ENCODE measurements at places on chromosomes 16 and 17.

- no peak for DNase-seq
These were observed 136.4 kb downstream of the ABCC6 start for GRCh38 chr16:16086653-16087446.

DNA sequence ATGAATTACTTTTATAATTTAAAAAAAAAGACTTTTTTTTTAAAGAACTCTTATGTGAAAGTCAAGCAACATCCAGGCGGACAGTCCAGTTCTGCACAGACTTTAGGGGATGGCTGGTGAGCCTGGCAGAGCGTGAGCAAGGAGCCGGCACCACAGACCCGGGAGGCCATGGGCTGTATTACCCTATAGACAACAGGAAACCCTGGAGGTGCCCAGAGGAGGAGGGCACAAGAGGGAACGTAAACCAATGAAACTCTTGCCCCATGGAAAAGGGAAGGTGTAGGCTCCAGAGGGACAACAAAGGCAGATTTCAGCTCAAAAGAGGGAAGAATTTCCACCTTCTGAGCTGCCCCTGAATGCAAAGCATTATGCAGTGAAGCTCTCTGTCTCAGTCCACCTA, 25.5 kb upstream of the RPH3AL start:
- no peak for DNase-seq

DNA sequence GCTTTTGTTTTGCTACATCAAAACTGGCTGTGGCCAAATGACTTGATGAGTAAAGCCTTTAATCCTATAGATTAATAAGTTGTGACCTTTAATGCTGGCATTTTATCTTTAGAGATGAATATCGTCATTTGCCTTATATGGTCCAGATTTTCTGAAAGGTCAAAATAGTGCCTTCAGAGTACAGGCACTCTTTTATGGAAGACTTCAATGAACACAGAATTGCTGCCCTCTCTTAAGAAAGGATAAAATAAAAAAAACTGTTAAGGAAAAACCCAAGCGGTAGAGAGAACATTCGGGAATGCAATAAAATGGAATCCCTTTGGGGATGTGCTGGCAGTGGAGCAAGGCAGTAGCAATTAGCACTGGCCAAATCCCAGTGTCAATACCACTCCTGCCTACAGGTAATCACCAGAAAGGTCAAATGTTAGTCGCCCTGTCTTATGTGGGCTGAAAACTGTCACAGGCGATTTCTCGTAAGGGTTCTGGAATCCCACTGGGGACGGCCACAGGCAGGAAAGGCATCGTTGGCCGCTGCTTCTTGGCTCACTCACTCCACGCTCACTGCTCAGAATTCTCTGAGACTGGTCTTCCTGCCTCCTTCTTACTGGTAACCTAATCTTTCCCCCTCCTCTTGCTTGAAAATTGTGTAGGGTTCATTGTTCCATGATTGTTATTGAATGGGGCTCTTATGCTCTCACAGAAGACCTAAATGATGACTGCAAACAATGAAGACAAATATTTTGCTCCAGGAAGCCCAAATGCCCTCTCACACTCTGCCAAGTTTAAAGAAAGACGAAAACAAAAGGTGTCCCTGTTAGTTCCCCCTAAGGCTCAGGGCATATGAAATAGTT, 45.4 kb upstream of the HSBP1 start:
- no peak for DNase-seq

GRCh38 chr17:12485361-12485906, 180.3 kb upstream of the MYOCD start:
- no peak for DNase-seq

GRCh38 chr17:30137158-30137557, 20.5 kb downstream of the NSRP1 start:
- no peak for DNase-seq

DNA sequence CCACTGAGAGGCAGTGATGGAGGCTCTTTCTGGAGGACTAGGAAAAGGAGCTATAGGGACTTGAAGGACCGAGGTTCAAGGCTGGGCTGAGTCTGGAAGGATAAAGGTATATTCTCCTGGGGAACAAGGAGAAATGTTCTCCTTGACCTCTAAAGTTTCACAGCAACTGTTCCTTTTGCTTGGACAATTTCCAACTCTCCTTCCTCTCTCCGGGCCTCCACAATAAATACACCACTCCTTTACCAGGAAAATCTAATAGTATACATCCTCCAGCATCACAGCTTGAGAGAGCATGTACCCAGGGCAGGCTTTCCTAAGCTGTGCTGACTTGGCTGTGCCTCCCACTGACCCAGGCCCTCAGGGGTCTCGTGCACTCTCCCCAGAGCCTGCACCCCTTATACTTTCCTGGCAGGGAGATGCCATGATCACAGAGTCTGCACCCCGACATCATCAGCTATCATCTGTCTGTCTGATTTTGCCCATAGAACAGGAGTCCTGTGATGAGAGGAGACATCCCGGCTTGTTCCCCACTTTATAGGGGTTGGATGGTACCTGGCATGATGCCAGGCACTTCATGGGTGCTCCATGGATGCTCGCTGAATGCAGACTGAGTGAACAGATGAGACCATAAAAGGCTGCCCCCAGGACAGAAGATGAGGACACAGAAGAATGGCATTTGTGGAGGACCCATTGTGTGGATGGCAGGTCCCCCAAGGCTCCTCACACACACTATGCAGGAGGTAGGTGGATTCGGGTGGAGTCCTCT, 582.6 kb upstream of the CDH5 start:
- DNase-seq, result no peak

GRCh38 chr16:76976756-76977155, 214.2 kb upstream of the MON1B start:
- DNase-seq, result no peak

- peak; percentile 96 for DNase-seq
These were observed 17.8 kb upstream of the TMEM219 start for GRCh38 chr16:29943846-29944799.

- DNase-seq, result no peak
These were observed 595.4 kb downstream of the MAF start for GRCh38 chr16:79005096-79005495.

GRCh38 chr16:85138825-85139627, 26.8 kb upstream of the CIBAR2 start:
- DNase-seq, result peak; percentile 31

GRCh38 chr16:81473558-81473957, 28.9 kb downstream of the CMIP start:
- no peak for DNase-seq

GRCh38 chr17:45366049-45366448, 49.2 kb upstream of the MAP3K14 start:
- DNase-seq, result no peak

DNA sequence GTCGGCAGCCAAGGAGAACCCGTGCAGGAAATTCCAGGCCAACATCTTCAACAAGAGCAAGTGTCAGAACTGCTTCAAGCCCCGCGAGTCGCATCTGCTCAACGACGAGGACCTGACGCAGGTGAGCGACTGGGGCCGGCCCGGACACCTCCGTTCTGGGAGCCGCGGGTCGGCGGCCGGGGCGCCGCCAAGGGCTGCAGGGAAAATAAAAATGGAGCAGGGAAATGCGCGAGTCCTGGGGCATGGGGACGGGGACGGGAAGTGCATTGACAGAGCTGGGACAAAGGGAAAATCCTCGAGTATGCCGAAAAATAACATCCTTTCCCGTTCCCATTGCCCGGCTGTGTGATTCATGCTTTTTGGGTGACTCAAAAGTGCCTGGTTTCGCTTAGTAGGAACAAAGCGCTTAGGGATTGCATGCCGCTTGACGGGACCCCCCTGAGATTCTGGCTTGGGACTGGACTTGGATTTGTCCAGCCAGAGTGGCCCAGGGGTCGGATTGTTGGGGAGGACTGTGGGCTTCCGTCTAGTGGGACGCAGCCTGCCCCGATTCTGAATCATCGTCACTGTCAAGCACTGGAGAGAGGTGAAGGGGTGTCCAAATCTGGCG, 699 bp downstream of the MPRIP start:
- peak; percentile 67 for DNase-seq

GRCh38 chr17:41052566-41052965, 2.5 kb downstream of the KRTAP2-2 start:
- no peak for DNase-seq

DNA sequence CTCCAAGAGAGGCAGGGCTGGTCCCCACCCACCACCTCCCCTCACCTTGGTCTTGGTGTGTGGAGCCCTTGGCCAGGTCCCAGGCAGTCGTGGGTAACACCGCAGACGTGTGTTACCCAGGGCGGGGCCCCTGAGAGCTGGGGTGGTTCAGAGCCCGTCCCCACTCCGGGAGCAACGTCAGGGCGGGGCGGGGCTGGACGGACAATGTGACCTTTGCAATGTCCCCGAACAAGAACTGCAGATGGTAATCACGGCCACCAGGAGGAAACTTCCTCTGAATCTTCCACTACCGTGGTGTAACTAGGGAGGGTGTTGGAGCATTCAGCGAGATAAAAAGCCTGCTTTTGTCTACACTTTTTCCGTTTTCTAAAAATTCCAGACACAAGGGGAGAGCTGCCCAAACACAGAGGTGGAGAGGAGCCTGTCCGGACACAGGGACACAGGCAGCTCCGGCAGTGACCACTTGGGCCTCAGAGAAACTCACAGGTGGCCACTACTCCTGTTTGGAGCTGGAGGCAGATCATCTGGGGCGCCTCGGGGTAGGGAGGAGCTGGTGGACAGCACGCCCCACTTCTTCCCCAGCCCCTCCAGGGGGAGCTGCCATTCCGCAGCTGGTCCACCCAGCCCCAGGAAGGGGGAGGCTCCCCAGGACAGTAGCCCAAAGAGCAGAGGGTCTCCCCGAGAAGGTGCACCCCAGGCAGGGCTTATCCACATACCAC, 14.2 kb upstream of the SLC38A10 start:
- peak; percentile 92 for DNase-seq

- DNase-seq, result no peak
These were observed 46.4 kb downstream of the NKD1 start for GRCh38 chr16:50594308-50595260.

DNA sequence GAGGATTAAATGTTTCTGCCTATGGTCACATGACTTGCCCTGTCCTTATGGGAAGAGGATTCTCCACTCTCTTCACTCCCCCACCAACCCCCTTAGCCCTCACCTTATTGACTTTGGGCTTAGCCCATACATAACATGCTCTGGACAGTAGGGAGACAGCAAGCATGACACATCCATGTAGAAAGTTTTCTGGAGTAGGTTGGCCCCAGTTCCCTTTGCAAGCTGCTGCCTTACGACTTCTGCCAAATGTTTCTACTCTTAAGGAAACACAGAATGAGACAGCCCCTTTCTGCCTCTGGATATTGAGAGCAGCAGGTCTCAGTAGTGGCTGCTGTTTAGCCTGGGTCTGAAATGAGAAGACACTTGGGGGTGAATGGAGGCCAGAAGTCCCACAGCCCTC, 282.2 kb downstream of the MAP2K6 start:
- no peak for DNase-seq

- DNase-seq, result no peak
These were observed 50.6 kb upstream of the NDRG4 start for GRCh38 chr16:58449306-58449705.

DNA sequence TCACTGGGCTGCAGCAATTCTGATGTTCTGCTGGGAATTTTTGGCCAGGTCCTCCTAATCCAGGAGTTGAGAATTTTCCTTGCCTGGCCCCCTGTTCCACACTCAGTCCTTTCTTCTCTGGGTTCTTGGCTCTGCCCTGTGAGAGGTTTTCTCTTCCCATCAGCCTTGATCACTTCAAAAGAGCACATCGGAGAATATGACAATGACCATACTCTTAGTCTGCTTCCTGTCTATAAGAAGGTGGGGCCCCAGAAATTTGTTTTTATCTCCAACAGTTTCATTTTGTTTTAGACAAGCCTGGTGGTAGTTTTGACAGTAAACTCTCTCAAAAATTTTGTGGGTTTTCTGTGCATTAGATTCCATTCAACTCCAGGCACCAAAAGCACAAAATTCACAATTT, 70.7 kb downstream of the C17orf67 start:
- DNase-seq, result no peak

DNA sequence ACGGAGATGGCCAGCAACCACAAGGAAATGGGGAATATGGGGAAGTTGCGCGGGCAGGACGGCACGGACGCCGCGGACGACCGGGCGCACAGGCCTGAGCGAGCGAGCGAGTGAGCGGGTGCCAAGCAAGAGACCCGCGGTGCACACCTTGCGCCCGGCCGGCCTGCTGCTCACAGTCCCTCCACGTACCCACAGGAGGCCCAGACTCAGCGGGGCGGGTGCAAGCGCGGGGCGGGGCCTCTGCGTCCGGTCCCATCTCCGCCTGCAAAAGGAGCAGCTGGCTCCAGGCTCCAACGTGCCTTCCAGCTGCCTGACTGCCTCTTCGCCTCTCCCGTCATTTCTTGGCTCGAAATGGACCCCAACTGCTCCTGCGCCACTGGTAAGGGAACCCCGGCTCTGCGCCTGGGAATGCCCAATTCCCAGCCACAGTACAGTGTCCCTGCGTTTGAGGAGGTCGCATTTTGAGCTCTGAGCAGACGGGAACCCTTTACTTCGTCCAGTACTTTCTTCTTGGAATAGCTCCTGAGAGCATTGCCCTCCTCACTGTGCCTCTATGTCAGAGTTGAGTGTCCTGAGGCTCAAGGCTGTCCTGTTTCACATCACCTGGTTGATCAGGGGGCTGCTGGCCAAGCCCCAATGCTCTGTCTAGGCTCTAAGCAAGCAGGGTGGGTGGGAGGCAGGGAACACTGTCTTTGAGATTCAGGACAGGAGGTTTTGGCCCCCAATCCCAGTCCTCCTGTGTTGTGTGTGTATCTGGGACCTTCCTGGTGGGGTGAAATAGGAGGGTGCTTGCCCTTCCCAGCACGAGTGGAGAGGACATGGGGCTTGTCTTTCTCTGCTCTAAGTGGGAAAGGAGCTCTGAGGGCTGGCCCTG, 8.1 kb upstream of the MT1E start:
- DNase-seq, result peak; percentile 60

DNA sequence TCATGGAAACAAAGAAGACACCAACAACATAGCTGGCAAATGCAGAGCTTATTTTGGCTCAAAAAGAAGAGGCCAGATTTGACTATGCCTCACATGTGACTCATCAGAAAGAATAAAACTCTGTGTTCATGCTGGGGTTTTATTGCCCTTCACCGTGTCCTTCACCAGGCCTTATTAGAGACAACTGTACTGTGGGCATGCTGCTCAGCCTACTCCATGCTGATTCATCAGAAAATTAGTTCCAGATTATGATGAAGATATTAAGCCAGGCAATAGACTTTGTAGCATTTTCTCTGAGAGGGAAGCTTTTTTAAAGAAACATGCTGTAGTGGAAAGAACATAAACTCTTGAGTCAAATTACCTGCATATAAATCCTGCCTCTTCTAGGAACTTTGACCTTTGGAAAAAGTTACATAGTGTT, 89.8 kb downstream of the CYB561 start:
- no peak for DNase-seq

GRCh38 chr17:1039511-1040215, 42.7 kb downstream of the TIMM22 start:
- peak; percentile 14 for DNase-seq

GRCh38 chr17:67260170-67260987, 15.4 kb upstream of the HELZ start:
- DNase-seq, result peak; percentile 26

GRCh38 chr16:3606441-3606840, 5.0 kb downstream of the SLX4 start:
- DNase-seq, result no peak

DNA sequence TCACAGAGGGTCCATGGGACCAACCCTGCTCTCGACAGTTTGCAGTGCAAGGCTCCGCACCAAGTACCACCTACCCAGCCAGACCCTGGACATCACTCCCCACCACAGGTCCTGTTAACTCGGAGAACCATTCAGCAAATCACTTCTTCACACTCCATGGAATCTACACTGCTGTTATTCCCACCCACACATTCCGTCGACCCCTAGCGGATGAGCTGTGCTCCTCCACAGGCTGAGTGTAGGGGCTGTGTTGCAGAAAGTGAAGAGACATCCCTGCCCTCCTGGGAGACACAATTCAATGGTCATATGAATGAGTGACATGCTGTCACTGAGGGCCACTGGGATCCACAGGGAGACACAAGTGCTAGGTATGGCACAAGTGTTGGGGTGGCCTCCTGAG, 27.5 kb downstream of the MPG start:
- no peak for DNase-seq
